Activated CD4-positive, alpha-beta T cell treated with anti-CD3 and anti-CD28 coated beads, Interleukin-2, Interleukin-4, amounts not matched to agents 100 ng/mL and 50 ng/mL, durations not matched to agents 16 hours and 8 hours (primary cell): ENCODE measurements at places on chromosomes 4 and X.

GRCh38 chr4:165402375-165402774 is 23.6 kb downstream of the CPE start:
- DNase-seq = no peak

- DNase-seq = no peak
These were observed 1304.0 kb downstream of the FAM133A start for GRCh38 chrX:94977986-94978385.

- no peak for DNase-seq
These were observed 1513.0 kb downstream of the STIM2 start for GRCh38 chr4:28373601-28374000.

GRCh38 chr4:150342945-150343344 is 239.0 kb upstream of the MAB21L2 start:
- no peak for DNase-seq

DNA sequence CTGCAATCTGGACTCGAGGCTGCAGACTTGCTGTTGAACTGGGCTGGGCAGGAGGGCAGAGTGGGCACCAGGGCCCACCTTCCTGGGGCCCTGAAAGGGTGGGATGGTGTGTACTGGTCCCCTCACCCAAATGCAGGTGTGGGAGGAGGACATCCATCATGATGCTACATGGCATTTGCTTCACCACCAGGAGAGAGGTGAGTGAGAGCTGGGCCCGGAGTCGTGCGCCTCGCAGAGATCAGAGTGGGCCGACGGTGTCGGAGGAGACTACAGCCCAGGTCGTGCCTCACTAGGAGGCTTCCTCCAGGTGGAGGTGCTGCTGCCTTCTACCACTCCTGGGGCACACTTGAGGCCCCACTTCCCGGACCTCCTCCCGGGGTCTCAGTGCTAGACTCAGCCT is 50.3 kb downstream of the SCML1 start:
- DNase-seq = no peak

- DNase-seq = no peak
These were observed 7.2 kb downstream of the GSTCD start for GRCh38 chr4:105715692-105716278.

- DNase-seq = no peak
These were observed 63.4 kb upstream of the S100G start for GRCh38 chrX:16586377-16587112.

DNA sequence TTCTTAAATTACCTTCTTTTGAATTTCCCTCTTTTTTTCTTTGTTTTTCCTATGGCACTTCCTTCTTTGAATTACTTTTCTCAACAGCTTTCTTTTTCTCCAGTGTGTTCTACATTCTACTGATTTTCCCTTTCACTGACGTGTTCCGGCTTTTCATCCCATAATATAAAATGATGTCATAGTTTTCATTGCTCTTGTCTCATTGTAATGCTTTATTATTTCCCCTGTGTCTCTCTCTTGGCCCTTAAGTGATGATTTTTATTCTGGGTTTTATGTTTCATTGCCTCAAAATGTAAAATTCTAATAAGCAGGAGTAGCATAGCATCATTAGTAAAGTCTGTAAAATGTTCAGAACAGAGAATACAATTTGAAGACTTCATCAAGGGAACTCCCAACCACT is 299.3 kb downstream of the KCTD8 start:
- no peak for DNase-seq

- DNase-seq = no peak
These were observed 24.2 kb upstream of the UBA6 start for GRCh38 chr4:67725132-67725531.

- no peak for DNase-seq
These were observed 17.8 kb upstream of the RBPJ start for GRCh38 chr4:26303008-26303407.

GRCh38 chrX:11438767-11439166 is 145.6 kb downstream of the AMELX start:
- DNase-seq = no peak

GRCh38 chr4:88953400-88953799 is 103.6 kb downstream of the FAM13A start:
- no peak for DNase-seq

GRCh38 chrX:25001808-25002660 is 13.7 kb downstream of the ARX start:
- DNase-seq = no peak
